Suprapubic skin (tissue), 4 donors: ENCODE measurements at places on chromosomes 16 and 17.

DNA sequence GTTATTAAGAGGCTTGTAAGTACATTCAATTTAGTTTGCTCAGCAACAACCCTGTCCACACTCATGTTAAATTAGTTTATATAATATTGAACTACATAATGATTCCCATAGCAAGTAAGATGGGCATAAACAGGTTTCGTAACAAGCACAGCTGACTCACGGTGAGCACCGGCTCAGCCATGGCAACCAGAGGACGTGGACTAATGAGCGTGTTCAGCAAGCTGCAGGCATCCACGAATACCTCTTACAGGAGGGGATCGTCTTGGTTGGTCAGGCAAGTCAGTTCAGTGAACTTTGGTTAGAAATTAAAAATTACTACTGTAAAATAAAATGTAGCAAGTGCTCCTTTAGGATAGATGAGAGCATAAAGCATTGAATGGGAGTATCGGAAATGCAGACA, 58.4 kb downstream of the ELAC2 start:
- no peak overlapping the region for H3K27ac ChIP-seq
- no peaks in the 10 kb centered on the region for H3K27me3 ChIP-seq
- H3K4me1 ChIP-seq = no peaks in the 10 kb centered on the region
- no peaks in the 10 kb centered on the region for H3K36me3 ChIP-seq
- DNase-seq = no peak

- peaks cover 6% of the 10 kb centered on the region for H3K27me3 ChIP-seq
- H3K4me3 ChIP-seq = no peak overlapping the region
- no peaks in the 10 kb centered on the region for H3K4me1 ChIP-seq
- no peak for DNase-seq
- H3K27ac ChIP-seq = no peak overlapping the region
Measured at GRCh38 chr16:20181416-20181815, 107.7 kb upstream of the GPR139 start.

- no peaks in the 10 kb centered on the region for H3K4me1 ChIP-seq
- H3K27me3 ChIP-seq = peaks cover 23% of the 10 kb centered on the region
- no peak overlapping the region for H3K4me3 ChIP-seq
- DNase-seq = no peak
Measured at GRCh38 chr16:85863384-85863774, 35.6 kb upstream of the IRF8 start.

DNA sequence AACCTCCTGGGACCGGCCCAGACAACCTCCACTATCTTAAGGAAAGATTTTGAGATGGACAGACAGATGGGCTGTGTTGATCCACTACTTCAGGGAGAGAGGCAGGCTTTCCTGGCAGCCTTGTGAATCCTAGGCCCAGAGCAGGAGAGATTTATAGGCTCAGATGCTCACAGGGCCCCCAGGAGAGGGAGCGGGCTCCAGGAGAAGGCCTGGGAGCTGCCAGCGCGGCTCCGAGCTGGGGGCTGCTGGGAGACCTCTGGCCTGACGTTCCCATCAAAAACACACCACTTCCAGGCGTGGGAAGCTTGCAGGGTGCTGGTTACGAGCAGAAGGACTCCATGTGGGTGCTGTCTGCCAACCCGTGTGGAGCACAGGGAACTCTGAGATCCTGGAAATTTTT, 53.2 kb downstream of the MYH11 start:
- H3K36me3 ChIP-seq = no peaks in the 10 kb centered on the region
- H3K27me3 ChIP-seq = peaks cover 11% of the 10 kb centered on the region
- H3K4me1 ChIP-seq = no peaks in the 10 kb centered on the region
